ENCODE measurements at places on chromosomes 12 and 14.
A peak's percentile ranks its signal among the peaks of the same experiment; 100 is the strongest.

- peak; percentile 58 for DNase-seq
Measured at GRCh38 chr14:78785265-78785664, 615.1 kb downstream of the NRXN3 start.

- DNase-seq: peak; percentile 90
Measured at GRCh38 chr14:64364907-64365306, 23.2 kb upstream of the MTHFD1 start.

GRCh38 chr14:58656671-58657411 is 19.1 kb downstream of the DACT1 start:
- no peak for DNase-seq

GRCh38 chr12:96141216-96141912 is 52.8 kb upstream of the ELK3 start:
- DNase-seq: peak; percentile 87

GRCh38 chr14:100203962-100204834 is 34.7 kb upstream of the YY1 start:
- no peak for DNase-seq

DNA sequence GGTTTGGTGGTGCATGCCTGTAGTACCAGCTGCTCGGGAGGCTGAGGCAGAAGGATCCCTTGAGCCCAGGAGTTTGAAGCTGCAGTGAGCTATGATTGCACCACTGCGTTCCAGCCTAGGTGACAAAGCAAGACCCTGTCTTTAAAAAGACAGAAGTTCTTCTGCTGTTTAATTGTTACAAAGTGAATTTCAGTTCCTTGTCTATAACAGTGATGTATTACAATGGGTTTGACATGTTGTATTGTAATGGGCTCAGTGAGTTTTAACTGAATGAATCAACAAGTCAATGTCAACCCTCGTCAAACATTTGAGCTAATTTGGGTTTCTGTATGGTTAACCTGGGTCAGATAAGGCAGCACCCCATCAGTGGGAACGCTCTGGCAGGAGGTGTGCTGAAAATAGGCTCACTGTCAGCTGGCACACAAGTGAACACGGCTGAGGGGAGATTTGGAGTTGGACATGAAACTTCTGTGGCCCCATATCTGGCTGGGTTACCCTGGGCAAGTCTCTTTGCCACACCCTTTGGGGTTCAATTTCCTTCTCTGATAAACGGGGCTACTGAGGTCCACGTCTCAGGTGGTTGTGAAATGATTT is 14.0 kb upstream of the TRPV4 start:
- no peak for DNase-seq

- peak; percentile 8 for DNase-seq
Measured at GRCh38 chr12:65164774-65165173, 4.6 kb upstream of the LEMD3 start.

DNA sequence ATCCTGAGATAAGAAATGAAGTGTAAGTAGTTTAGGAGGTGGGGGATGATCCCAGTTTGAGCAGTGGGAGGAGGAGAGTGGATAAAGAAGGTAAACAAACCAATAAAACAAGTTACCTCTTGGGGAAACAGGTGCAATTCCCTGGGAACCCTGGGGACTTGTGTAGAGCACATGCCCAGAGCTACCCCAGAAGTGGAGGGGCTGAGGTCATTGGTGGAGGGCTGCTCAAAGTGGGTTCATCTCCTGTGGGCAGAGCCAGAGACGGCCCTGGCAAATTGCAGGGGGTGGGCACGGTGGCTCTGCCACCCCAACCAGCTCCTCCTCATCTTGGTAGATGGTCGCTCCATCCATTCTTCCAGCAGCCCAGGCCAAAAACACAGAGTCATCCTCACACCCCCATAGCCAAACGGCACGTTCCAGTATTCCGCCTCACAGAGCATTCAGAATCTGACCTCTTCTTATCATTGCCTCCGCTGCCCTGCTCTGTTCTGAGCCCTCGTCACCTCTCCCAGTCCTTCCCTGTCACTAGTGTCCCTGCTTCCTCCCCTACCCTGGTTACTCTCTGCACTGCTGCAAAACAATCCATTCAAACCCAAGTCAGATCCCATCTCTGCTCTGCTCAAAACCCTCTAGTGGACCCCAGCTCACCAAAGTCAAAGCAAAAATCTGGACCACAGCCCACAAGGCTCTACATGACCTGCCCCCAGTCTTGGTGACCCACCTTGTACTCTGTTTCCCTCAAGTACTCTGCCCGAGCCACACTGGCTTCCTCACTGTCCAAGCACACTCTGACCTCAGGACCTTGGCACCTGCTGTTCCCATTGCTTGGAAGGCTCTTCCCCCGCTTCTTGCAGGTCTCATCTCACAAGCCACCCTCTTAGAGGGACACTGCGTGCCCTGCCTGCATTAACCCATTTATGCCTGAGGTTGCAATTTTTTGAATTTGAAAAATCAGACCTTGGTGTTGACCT is 5.5 kb downstream of the CYP46A1 start:
- no peak for DNase-seq

DNA sequence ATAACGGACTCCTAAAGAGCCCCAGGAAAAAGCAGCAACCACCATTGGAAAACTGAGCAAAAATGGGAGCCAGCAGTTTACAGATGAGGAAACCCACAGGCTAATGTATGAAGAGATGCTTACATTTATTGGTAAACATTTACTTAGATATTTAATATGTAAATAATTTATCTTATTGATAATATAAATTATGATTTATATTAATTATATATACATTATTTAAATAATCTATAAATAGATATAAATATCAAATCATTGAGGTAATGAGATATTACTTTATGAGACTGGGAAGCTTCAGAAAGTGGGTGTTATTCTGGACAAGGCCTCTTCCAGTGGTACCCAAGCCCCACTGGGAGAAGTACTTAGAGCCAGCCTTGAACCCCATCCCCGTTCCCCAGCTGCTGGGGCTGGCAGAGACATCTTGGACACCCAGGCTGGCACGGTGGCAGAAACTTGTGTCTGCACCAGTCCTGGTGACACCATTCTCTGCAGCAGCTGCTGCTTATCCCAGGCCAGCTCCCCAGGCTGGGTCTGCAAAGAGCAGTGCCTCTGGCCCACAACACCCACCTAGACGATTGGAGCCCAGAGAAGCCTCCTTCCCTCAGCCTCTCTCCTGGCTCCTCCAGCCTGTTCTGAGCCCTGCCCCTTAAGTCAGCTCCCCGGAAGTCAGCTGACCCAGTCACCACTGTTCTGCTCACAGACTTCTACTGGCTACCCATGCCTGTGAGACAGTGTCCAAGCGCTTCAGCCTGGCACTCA is 25.9 kb downstream of the ISCA2 start:
- DNase-seq: no peak

DNA sequence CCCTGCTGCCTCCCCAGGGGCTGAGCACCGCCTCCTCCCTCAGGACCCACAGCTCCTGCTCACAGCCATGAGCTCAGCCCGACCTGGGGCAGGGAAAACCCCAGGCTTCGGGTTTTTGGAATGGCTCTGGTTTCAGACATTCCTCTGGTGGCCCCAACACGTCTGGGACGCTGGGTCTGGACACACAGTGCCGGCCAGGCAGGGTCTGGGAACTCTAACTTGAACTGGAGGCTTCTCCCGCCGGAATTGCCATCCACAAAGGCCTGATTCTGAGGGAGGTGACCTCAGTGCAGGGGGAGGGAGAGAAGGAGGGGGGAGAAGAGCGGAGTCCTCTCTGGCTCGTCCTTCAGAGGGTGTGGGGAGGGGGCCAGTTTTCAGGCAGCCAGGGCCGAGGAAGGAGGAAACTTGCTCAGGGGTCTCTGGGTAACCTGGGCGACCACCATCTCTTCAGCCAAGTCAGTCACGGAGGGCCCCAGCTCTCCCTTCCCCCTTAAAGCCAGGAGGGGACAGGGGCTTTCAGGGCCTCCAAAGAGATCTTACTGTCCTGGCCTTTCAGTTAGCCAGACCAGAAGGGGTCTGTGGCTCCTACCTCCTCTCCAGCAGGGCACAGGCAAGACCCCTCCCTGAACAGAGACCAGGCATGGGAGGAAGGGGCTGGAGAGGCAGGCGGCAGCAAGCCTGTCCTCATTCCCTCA is 19.4 kb downstream of the NCKAP5L start:
- no peak for DNase-seq

- peak; percentile 92 for DNase-seq
Measured at GRCh38 chr12:6180268-6181051, 19.7 kb upstream of the CD9 start.

GRCh38 chr14:59900556-59900955 is 19.4 kb upstream of the LRRC9 start:
- no peak for DNase-seq

- no peak for DNase-seq
Measured at GRCh38 chr12:57229046-57229633, 371 bp upstream of the SHMT2 start.

DNA sequence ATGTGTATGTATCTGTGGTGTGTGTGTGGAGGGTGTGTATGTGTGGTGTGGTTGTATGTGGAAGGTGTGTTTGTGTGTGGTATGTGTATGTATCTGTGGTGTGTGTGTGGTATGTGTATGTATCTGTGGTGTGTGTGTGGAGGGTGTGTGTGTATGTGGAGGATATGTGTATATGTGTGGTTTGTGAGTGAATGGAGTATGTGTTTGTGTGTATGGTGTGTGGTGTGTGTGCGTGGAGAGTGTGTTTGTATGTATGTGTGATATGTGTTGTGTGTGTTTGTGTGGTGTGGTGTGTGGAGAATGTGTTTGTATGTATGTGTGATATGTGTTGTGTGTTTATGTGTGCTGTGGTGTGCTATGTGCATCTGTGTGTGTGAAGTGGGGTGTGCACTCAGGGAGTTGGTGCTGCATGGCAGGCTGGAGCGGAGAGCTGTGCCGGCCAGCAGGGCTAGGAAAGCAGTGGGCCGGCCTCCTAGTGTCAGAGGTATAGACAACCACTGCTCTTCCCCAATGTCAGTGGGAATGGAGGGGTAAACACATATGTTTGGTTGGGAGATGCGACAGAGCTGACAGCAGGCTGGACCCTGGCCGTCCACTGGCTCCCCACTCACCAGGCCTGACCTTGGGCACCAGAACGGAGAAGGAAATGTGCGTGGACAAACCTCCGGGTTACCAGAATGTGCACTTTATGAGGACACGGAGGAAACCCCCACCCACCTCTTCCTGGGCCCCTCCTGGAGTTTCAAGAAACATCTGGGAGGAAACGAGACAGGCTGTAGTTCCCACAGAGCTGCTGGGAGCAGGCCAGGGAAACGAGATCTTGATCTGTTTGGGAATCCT is 60.7 kb downstream of the CLMN start:
- DNase-seq: peak; percentile 69

DNA sequence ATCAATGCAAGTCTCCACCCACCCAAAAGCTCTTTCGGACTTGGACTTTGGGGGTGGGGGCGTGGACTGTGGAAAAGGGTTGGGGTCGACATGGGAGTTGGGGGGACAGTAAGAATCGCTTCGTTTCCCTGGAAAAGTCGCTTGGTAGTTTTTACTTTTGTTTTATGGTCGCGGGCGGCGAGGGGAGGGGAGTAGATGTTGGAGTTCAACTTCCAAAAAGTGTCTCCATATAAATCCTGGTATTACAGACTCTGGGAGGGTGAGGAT is 568 bp upstream of the BCL11B start:
- no peak for DNase-seq

- DNase-seq: peak; percentile 49
Measured at GRCh38 chr12:9870286-9870866, 1.2 kb upstream of the CLEC2B start.

DNA sequence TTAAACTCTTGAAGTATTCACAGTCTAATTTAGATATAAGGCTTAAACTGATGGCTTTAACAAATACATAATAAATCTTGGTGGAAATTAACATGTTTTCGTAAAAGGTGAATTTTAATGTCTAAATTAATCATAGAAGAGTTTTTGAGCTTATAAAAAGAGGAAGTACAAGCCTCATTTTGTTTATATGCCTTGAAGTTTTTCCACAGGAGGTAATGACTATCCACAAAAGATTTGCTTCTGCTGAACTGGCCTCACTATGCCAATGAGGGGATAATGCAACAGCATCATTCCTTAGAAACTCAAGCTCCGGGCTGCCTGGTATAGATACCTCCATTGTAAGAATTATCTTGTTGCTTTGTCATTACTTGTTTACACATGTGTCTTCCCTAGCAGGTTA is 175.6 kb downstream of the DUSP6 start:
- no peak for DNase-seq

GRCh38 chr12:884746-885414 is 64.6 kb downstream of the RAD52 start:
- DNase-seq: no peak

DNA sequence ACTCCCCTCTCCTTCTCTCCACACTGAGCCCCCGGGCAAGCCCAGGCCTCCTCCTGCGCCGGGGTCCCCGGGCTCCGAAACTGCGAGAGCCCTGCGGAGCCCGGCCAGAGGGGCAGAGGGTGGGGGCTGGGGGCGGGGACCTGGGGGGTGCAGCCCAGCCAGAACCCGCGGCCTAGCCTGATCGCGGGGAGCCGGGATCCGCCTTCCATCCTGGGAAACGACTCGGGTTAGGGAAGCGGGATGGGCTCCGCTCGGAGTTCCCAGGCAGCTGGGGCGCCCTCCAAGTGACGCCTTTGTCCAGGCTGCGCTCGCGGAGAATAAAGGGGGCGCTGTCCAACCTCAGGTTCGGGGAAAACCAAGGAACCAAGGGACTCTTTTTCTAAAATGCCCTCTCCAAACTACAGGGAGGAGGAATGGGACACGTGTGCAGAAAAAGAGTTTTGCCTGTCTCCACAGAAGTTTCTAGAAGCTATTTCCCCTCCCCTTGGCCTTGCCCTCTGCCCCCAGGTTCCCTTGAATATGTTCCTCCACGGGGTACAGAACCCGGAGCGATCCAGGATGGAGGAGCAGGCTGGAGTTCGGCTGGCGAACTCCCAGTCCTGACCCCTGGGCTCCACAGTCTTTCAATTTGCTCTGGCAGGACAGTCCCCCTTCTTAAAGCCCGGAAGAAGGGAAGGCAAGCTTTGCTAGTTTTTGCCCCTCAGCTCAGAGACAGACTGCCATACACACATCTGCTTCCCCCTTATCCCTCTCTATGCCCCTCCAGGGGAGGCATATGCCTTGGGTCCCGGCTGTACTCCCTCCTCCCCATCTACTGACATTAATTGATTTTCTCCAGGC is 13.9 kb downstream of the NKX2-1 start:
- DNase-seq: no peak

GRCh38 chr14:19974844-19975243 is 547 bp upstream of the OR4K15 start:
- DNase-seq: no peak
